ENCODE measurements at places on chromosomes 1 and 21.

GRCh38 chr1:211695135-211695816 is 19.9 kb upstream of the NEK2 start:
- peaks cover 7% of the 10 kb centered on the region for H3K27me3 ChIP-seq
- H3K27ac ChIP-seq = no peak overlapping the region
- H3K36me3 ChIP-seq = no peaks in the 10 kb centered on the region

DNA sequence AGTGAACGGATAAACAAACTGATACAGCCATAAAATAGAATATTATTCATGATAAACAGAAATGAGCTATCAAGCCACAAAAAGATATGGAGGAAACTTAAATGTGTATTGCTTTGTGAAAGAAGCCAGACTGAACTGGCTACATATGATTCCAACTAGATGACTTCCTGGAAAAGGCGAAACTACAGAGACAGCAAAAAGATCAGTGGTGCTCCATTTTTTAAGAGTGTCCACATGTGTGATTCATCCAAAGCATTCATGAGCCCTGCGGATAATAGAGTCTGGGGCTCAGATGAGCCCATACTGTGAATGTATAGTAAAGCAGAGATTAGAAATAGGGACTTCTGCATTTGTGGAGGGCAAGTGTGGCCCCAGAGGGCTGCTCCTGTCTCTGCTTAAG is 7.8 kb upstream of the TMEM222 start:
- no peaks in the 10 kb centered on the region for H3K27me3 ChIP-seq
- H3K27ac ChIP-seq = no peak overlapping the region
- H3K4me1 ChIP-seq = no peaks in the 10 kb centered on the region
- DNase-seq = no peak
- no peaks in the 10 kb centered on the region for H3K36me3 ChIP-seq

GRCh38 chr1:91669584-91670350 is 169.1 kb downstream of the CDC7 start:
- no peaks in the 10 kb centered on the region for H3K36me3 ChIP-seq
- no peaks in the 10 kb centered on the region for H3K4me1 ChIP-seq
- H3K27ac ChIP-seq = no peak overlapping the region
- no peaks in the 10 kb centered on the region for H3K27me3 ChIP-seq
- H3K4me3 ChIP-seq = no peak overlapping the region
- DNase-seq = no peak

GRCh38 chr1:25451908-25452307 is 21.2 kb downstream of the MACO1 start:
- H3K4me3 ChIP-seq = no peak overlapping the region
- no peak overlapping the region for H3K27ac ChIP-seq
- peaks cover 65% of the 10 kb centered on the region for H3K36me3 ChIP-seq

- H3K36me3 ChIP-seq = no peaks in the 10 kb centered on the region
- no peak overlapping the region for H3K27ac ChIP-seq
- no peak for DNase-seq
- no peaks in the 10 kb centered on the region for H3K27me3 ChIP-seq
- no peak overlapping the region for H3K4me3 ChIP-seq
Measured at GRCh38 chr1:21955501-21956281, 18.6 kb upstream of the HSPG2 start.

- peaks cover 8% of the 10 kb centered on the region for H3K36me3 ChIP-seq
- no peak overlapping the region for H3K4me3 ChIP-seq
- DNase-seq = peak; percentile 46
- H3K4me1 ChIP-seq = no peaks in the 10 kb centered on the region
- no peaks in the 10 kb centered on the region for H3K27me3 ChIP-seq
- H3K27ac ChIP-seq = no peak overlapping the region
Measured at GRCh38 chr1:50620680-50621329, 197.6 kb upstream of the DMRTA2 start.

GRCh38 chr1:39158327-39159086 is 46.0 kb upstream of the MACF1 start:
- H3K27ac ChIP-seq = peak overlapping the region; percentile 82
- H3K4me1 ChIP-seq = peaks cover 9% of the 10 kb centered on the region
- no peaks in the 10 kb centered on the region for H3K36me3 ChIP-seq
- peak overlapping the region; percentile 47 for H3K4me3 ChIP-seq
- H3K27me3 ChIP-seq = no peaks in the 10 kb centered on the region
- peak; percentile 56 for DNase-seq

DNA sequence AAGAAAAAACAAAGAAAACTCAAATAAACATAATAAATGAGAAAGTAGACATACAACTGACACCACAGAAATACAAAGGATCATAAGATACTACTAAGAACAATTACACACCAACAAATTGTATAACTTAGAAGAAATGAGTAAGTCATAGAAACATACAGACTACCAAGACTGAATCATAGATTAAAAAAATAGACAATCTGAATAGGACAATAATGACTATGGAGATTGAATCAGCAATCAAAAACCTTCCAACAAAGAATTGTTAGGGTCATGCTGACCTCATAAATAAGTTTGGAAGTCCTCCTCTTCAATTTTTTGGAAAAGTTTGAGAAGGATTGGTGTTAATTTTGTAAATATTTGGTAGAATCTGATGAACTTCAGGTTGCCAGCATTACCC is 159.0 kb downstream of the PTBP2 start:
- DNase-seq = no peak
- no peaks in the 10 kb centered on the region for H3K36me3 ChIP-seq

- H3K4me3 ChIP-seq = no peak overlapping the region
- H3K36me3 ChIP-seq = no peaks in the 10 kb centered on the region
- H3K4me1 ChIP-seq = no peaks in the 10 kb centered on the region
- no peak for DNase-seq
- H3K27ac ChIP-seq = no peak overlapping the region
- no peaks in the 10 kb centered on the region for H3K27me3 ChIP-seq
Measured at GRCh38 chr1:108551137-108551862, 8.6 kb upstream of the EEIG2 start.

All from K562 (cell line).